ENCODE measurements at places on chromosomes 6 and 20. TPM values are rescaled to one million over a fixed set of nuclear protein-coding genes. Genes with fewer than 3 reads are reported as not detected.

DNA sequence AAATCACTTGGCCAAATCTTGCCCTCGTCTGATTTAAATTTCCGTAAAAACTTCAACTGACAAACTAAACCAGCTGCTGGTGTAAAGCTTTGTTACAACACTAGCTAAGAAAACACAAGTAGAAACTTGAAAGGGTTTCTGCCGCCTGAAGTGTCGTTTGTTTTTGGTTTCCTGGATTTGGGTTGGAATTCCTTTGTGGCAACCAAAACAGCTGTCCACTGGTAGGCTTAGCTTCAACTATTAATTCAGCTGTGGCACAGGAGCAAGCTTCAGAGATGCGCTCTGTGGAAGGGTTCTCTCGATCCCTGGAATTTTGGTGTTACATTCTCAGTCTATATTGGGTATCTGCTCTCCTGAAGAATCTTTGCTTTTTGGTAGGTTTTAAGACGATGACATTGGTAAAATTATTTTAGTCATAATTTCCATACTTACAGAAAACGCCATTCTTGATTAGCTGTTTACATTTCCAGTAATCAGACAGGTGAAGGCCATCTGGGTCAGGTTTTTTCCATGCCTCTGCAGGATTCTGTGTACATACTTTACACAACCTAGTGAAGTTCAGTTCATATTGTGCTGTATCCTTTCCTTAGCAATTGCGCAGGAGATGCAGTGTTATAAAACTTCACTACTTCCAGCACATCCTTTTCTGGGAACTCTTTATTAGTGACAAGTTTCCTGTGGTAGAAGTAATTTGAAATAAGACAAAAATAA is 29.9 kb upstream of the SAMD3 start:
- DNase-seq = no peak

FERMT1 gene
- 5.7 TPM for total RNA-seq

DNA sequence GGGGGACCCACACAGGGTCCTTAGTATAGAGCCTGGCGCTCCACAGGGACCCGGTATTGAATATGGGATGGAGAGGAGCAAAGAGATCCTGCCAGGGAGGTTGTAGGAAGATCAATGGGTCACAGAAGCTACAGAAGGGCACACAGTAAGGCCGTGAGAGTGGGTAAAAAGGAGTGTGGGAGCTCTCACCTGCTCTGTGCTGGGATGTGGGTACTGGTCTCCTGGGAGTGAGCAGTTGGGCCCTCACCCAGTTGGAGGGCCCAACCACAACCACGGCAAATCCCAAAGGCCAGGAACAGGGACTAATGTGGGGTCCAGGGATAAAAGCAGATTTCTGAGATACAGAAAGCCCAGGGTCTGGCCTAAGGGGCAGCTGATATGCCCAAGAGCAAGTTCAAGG is 73.4 kb upstream of the RNF24 start:
- DNase-seq = no peak

DNA sequence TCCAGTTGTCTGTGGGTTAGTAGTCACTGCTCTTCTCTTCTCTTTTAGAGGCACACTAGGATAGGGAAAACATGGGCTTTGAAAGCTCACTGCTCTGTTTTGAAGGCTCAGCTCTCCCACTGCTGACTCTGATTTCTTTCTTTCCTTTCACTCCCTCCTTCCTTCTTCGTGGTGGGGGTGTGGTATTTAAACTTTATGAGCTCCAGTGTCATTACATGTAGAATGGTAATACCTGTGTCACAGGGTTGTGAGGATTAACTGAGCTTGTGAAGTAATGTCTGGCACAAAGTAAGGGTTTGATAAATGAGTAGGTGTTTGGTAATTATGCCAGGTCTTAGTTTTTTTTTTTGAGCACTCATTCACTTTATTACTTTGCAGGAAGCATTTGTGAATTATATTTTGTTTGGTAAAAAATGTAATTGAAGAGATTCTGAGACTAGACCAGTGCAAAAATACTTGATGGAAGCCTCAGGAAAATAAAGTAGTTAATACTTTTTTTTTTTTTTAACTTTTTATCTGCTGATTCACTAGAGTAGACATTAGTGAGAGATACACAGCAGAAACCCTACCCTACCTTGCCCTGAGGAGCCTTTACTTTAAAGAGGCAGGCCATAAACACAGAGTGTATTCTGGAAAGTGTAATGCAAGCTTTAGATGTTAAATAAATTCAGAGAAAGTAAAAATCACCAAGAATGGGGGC is 17.3 kb downstream of the SMAP1 start:
- DNase-seq = no peak

GRCh38 chr6:108174371-108175175 is 8.8 kb downstream of the NR2E1 start:
- no peak for DNase-seq

GRCh38 chr6:113642714-113643406 is 214.3 kb upstream of the MARCKS start:
- peak; percentile 40 for DNase-seq

- no peak for DNase-seq
These were observed 162.2 kb upstream of the BMP2 start for GRCh38 chr20:6605055-6605935.

- peak; percentile 21 for DNase-seq
These were observed 129.7 kb downstream of the FAXC start for GRCh38 chr6:99219788-99220187.

ELMO2 gene
- total RNA-seq = 13.4 TPM

GRCh38 chr20:44523746-44524145 is 1.9 kb upstream of the SERINC3 start:
- DNase-seq = no peak

MACROD2 gene
- 0.51 TPM for total RNA-seq

DNA sequence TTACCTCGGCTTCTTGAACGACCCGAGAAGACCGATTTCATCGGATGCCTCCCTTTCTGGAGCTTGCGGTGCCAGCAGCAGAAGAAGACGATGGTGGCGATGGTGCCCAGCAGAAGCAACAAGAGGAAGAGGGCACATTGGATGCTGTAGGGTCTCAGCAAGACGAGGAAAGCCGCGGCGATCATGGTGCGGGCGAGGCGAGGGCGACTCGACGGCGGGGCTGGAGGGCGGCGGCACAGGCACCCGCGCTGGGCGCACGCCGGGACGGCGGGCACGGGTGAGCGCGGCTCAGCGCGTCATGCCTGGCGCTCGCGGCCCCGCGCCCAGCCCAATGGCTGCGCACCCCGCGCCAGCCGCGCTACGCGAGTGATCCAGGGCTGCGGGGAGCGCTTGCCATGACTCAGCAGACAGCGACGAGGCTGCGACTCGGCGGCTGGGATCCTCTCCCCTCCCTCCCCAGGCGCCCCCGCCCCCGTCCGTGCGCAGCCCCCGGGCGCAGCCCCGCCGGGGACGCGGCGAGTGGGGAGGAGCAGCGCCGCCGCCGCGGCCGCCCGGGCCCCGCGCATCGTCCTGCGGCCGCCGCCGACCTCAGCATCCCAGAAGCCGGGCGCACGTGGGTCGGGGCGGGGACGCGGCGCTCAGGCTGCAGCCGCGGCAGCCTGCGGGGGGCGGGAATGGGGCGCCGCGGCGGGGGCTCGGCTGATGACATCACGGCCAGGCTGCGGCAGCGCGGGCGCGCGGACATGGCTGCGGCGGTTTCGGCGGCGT is at the start of gene BEND6:
TSS of gene BEND6 (plus strand) at position 705 of the 768 bp plus-strand sequence. CDS start 26,704 bp downstream, outside the sequence.
- DNase-seq = peak; percentile 92

GRCh38 chr6:139597771-139598755 is 223.6 kb upstream of the CITED2 start:
- DNase-seq = peak; percentile 80

EPHA7 gene
- total RNA-seq = 0.06 TPM

PDCD2 gene
- 318 TPM for total RNA-seq

- DNase-seq = no peak
These were observed 82.9 kb upstream of the MPC1 start for GRCh38 chr6:166465671-166466087.

ACSS2 gene
- 11.7 TPM for total RNA-seq

PAX1 gene
- total RNA-seq = 0.12 TPM

Measured in Daoy (cell line).